ENCODE measurements at places on chromosomes 2 and 18.

DNA sequence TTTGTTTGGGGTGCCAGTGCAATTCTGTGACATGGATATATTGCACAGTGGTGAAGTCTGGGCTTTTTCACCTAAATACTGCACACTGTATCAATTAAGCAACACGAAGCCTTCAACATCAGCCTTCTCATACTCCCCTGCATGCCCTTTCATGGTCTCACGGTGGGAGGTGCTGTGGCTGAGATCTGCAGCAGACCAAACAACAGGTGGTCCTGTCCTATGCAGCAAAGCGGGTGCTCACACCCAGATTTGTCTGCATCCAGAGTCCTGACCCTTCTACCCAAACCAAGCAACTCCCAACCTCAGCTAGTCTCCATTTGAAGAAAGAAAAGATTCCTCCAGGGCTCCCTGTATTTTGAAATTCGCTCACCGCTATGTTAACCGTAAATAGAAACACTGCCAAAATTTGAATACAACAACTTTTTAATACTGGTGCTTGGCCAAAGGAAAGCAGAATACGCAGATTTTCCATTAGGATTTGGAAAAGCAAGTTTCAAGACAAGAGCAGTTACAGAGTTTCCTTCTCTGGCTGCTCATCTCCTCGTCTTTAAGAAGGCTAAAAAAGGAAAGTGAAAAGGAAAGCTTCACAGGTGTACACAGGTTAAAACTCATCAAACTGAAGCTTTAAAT is 34.9 kb downstream of the FAM168B start:
- DNase-seq: no peak

DNA sequence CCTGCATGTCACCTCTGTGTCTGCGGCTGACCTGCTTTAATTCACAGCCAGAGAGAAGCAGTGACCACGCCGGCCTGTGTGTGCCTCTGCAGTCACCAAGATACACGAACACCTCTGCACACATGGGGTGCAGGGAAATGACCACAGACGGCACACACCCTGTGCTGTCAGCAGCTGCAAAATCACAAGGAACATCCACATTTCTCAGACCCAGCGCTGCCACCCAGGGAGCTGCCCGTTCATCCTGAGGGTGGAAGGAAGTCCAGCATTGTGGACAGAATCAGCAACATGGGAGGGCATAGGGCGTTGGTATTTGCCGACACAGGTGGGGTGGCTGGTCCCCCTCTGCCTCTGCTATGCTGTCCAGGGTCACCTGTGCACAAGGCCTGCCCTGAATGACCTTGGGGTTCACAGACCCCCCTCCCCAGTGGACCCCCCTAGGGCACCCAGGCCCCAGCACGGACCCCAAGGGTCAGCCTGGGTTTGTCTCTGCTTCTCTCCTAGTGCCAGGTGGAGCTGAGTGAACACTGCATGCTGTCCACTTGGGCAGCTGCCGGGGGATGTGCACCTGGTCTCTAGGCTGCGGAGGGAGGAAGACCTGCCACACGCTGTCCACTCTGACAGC is 107.4 kb downstream of the PXDN start:
- DNase-seq: no peak

GRCh38 chr2:74436848-74437695 is 4.7 kb downstream of the RTKN start:
- DNase-seq: no peak

GRCh38 chr2:198008230-198008629 is 203.8 kb downstream of the PLCL1 start:
- DNase-seq: no peak

GRCh38 chr2:17160594-17160993 is 357.6 kb downstream of the RAD51AP2 start:
- DNase-seq: no peak

- DNase-seq: no peak
Observed at GRCh38 chr2:108367561-108368175, 10.1 kb upstream of the SULT1C4 start.

DNA sequence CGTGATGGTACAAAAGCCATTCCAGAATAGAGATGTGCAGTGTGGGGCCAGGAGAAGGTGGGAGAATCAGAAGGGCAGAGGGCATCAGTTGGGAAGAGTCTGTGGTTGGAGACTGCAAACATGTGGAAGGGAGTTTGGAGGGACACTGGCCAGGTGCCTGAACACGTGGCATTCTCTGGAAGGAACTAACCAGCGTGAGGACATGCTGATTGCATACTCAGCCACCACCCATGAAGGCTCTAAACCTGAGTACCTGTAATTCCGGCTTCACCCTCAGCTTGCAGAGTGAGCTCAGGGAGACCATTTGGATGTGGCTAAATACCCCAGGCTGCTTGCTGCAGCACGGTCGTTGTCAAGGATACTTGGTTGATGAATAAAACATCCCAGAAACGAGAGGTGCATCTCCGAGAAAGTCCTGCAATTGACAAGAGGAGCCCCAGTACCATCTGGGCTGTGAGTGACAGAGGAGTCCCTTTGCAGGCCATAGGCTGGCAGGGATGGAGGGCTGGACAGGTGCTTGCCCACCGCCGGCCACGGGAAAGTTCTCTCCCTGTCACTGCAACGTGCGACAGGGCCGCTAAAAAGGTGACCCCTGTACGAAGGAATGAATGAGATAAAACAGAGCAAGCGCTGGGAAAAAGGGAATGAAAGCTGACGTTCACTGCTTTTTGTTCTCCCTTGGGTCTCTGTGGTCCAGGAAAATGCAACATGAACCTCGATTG is 5.0 kb downstream of the ACKR3 start:
- DNase-seq: no peak

DNA sequence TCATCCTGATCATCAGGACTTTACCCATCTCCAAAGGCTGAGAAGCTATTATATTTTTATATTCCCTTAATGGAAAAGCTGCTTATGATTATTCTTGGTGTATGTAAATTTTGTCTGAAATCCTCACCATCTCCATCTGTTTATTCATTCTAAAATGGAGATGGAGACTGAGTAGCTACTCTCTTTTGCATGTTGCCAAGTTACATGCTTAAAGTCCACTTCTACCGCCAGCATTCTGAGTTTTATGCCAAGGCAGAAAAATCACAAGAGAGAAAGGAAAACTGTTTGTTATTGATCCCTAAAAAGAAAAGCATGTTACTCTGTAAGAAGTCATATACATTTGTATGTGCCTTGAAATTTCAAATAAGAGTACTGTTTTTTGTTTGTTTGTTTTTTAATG is 94.4 kb upstream of the NOSTRIN start:
- DNase-seq: no peak

All from WERI-Rb-1 (cell line).